ENCODE measurements at places on chromosomes 2 and 18.

GRCh38 chr2:129400826-129401225 lies 578.6 kb upstream of the RAB6C start:
- DNase-seq: no peak

DNA sequence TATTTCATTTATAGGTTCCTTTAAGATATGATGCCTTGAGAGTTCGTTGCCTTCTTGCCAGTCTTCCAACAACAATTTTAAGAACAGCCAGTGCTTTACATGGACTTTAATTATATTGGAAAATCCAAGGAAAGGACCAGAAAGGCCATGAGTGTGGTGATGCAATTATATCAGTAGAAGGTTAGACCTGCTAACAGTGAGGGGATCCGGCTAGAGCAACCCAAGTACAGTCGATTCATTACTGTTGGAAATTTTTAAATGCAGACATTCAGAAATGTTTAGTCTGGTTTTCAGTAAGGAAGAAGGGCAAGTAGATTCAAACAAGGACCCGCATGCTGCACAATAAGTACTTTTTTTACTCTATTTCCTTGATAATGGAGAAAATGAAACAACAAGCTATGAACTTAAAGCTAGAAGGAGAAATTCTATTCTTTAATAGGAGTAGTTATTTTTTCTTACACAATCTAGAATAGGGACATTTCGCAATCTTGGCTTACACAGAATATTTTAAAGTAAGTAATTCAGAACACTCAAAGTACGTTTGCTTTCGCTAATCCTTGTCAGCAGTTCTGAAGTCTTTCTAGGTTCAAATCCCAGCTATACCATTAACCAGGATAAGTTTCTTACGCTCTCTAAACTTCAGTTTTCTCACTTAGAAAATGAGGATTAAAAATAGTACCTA lies 405.5 kb downstream of the MEIS1 start:
- no peak for DNase-seq

- no peak for DNase-seq
These were observed 28.1 kb downstream of the NCKAP1 start for GRCh38 chr2:183010112-183010511.

GRCh38 chr2:65530547-65531320 lies 98.3 kb upstream of the SPRED2 start:
- DNase-seq: no peak

GRCh38 chr2:75321599-75321922 lies 122.2 kb upstream of the TACR1 start:
- no peak for DNase-seq

DNA sequence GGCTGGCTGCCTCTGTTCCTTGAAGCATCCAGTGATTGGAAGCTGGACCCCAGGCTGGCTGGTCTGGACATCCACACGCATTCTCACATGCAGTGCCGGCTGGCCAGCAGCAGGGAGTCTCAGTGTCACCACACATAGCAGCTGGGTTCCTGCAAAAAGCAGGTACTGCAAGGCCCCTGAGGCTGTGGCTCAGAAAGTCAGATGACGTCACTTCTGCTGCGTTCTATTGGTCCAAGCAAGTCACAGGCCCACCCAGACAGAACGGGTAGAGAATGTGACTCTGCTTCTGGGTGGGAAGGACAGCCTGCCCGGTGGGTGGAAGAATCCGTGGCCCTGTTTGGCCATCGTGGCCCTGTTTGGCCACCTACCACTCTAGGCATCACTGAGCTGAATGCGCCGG lies 51.3 kb upstream of the SPP2 start:
- no peak for DNase-seq

DNA sequence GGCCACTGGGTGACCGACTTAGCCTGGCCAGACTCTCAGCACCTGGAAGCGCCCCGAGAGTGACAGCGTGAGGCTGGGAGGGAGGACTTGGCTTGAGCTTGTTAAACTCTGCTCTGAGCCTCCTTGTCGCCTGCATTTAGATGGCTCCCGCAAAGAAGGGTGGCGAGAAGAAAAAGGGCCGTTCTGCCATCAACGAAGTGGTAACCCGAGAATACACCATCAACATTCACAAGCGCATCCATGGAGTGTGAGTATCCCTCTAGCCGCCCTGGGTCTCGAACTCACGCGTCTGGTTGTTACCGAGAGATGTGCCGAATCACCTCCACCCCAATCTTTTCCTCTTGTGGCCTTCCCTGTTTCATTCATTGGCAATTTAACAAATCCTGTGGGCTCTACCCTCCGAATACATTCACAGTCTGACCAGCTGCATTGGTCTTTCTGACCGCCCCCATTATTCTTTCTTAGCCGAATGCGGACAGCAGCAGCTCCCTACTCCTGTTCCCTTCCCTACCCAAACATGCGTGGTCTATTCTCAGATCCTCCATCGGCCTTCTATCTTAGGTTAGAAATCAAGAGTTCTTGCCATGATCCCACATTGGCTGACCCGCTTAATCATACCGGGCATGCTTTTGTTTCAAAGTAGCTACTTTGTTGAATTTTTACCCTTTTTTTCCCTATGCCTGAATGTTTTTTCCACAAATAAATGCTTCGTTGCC lies 631 bp downstream of the RPL31 start:
- no peak for DNase-seq

DNA sequence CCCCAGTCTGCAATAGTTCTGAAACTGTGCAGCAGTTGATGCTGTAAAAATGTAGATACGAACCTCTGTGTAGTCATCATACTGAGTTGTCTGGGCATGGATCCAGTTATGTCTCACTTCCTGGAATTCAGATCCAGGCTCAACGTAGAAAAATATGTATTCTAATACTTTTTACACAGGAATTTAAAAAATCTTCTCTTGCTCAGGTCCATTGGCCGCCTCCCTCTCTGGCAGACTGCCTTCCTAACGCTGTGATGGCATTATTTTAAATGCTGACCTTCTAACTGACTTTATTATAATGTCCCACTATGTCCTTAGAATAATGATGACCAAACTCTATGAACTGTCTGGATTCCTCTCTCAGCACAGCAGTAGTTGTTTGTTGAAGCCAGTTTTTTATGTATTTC lies 119.6 kb downstream of the FEZ2 start:
- no peak for DNase-seq

DNA sequence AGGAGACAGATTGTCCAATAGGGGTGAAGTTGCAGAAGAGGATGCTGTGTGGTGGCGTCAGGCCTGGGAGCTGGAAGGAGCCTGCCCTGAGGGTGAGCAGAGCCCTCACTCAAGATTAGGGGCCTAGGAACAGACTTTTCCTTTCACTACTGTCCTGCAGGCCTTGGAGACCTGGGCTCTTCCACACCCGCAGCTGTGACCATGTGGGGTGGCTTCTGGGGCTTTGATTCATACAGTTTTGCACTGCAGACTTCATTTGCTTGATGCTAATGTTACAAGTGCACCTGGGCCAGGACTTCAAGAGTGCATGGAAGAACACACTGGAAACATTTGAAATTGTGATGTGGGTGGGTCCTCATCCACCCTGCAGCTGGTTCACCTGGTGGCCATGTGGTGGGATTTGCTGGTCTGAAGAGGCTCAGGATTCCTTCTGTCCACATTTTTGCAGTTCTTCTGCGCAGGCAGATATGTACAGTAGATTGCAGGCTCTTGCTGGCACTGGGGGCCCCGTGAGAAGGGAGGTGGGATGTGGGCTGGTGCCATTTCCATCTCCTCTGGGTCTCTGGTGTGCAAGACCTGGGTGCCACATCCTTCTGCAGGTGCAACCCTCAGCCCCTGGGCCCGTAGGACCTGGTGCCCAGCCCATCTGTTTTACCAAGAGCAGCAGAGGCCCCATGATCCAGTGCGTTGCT lies 9.9 kb downstream of the GLI2 start:
- DNase-seq: no peak

- no peak for DNase-seq
These were observed 129.3 kb upstream of the CTAGE1 start for GRCh38 chr18:22546905-22547570.

DNA sequence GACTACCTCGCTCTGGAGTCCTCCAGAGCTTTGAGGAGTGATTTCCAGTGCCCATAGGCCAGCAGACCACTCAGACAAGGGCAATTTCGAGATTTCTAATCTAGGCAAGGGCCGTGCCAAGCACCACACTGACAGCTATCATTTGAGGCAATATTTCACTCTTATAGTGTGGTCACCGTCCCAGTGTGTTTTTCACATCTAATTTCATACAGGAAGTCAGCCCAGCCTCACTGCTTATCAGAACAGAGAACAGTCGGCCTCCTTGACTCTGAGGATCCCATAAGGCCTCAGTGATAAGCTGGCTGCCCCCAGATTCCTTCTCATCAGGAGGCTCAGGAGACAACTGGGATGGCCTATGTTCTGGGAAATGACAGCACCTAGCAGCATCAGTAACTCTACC lies 581 bp downstream of the CAPN14 start:
- DNase-seq: no peak

- no peak for DNase-seq
These were observed 1.6 kb upstream of the PLA2R1 start for GRCh38 chr2:160063879-160064612.

- no peak for DNase-seq
These were observed 32.5 kb downstream of the HPCAL1 start for GRCh38 chr2:10335046-10335840.

- no peak for DNase-seq
These were observed 360.0 kb upstream of the RAB6C start for GRCh38 chr2:129619471-129619870.

GRCh38 chr2:120105360-120105759 lies 92.5 kb downstream of the EPB41L5 start:
- DNase-seq: no peak

DNA sequence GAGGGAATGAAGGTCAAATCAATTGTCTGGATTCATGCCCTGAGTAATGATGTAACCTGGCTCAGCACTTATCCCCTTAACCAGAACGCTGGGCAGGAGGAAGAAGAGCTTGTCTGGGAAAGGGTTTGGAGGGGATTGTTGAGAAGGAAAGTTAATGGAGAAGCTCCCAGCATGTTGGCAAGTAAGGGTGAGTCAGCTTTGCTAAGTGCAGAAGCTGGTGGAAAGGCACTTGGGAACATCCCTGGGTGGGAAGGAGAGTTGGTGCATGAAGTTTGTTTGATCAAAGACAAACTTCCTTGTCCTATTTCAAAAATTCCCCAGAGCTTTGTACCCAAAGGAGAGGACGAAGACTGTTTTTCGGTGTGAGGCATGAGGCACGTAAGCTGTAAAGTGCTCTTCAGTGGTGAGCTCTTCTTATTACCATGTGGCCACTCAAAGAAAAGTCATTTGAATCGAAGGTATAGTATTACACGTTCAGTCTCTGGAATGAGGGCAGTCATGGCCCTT lies 17.6 kb upstream of the DAW1 start:
- no peak for DNase-seq

- DNase-seq: no peak
These were observed 5.2 kb upstream of the FHL2 start for GRCh38 chr2:105403783-105404698.

- no peak for DNase-seq
These were observed 204.8 kb downstream of the TSN start for GRCh38 chr2:121960251-121960650.

- DNase-seq: no peak
These were observed 105.5 kb upstream of the GLI2 start for GRCh38 chr2:120630031-120630701.

DNA sequence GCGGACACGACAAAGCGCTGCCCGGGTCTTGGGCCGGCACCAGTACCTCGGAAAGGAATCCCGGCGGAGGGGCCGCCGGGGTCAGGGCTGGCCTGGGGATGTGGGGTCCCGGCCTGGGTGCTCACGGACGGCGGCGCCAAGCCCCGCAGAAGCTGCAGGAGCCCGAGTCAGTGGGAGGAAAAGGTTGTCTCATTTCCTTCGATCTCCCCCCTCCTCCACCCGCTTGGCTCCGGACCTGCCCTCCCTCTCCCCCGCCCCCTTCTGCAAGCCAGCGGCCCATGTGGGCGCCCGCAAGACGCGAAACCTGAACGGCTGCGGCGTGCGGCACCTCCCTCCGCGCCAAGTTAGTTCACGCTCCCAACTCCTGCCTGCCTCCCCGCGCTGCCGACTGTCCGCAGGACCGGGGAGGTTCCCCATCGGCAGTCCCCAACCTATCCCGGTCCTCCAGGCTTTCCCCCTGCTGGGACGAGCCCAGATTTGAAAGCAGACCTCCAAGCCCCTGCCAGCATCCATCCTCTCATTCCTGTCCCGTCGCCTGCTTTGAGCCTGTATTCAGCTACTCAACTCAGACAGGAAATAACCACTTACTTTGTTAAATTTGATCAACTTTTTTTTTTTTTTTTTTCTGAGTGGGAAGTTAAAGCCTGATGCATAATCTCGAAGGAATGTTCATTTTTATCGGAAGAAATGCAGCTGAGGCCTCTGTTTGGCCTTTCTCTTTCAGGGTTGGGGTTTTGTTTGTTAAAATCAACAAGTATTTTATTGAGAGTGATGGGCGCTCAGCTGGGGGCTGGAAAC lies at the start of gene EVA1A:
EVA1A (minus strand) TSS at position 172 of the 798 bp plus-strand sequence. CDS start 42,799 bp downstream, outside the sequence.
- no peak for DNase-seq

GRCh38 chr2:152464851-152465470 lies 130.0 kb downstream of the FMNL2 start:
- no peak for DNase-seq

DNA sequence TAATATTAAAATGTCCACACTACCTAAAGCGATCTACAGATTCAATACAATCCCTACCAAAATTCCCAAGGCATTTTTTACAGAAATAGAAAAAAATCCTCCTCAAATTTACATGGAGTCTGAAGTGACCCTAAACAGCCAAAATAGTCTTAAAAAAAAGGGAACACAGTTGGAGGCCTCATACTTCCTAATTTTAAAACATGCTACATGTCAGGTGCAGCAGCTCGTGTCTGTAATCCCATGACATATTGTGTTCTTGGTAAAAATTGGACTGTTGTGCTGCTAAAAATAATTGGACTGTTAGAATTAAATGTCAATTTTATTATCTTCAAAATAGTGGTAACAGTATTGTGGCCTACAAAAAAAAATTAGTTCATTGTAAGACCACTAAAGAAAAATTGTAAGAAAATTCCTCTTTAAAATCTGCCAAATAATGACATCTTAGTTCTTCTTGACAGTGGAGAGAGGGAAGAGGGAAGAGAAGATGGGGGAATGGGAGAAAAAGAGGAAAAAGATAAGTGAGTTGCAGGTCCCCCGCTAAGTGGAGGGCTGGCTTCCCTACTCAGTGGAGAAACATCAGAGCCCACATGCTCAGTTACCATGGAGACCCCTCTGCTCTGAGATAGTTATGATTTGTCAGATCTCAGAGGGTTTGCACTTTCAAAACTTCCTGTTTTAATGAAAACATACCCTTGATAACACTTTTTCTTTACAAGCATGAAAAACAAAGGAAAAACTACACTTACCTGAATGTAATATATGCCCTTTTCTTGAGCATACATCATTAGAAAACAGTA lies 46.5 kb downstream of the UNC50 start:
- DNase-seq: no peak

- no peak for DNase-seq
These were observed 95.8 kb upstream of the DPP10 start for GRCh38 chr2:114346658-114347057.

GRCh38 chr2:21730141-21730540 lies 606.4 kb downstream of the TDRD15 start:
- no peak for DNase-seq

- DNase-seq: no peak
These were observed 244.5 kb downstream of the TCF4 start for GRCh38 chr18:55343396-55344073.

GRCh38 chr2:217901835-217902378 lies 100.9 kb downstream of the TNS1 start:
- DNase-seq: no peak

GRCh38 chr2:27217173-27218121 lies at the start of gene CAD:
TSS of gene CAD (plus strand) at chr2:27217369. CDS start at chr2:27217552, 183 bp downstream.
- peak; percentile 87 for DNase-seq
